ENCODE measurements at places on chromosomes 4 and X.

DNA sequence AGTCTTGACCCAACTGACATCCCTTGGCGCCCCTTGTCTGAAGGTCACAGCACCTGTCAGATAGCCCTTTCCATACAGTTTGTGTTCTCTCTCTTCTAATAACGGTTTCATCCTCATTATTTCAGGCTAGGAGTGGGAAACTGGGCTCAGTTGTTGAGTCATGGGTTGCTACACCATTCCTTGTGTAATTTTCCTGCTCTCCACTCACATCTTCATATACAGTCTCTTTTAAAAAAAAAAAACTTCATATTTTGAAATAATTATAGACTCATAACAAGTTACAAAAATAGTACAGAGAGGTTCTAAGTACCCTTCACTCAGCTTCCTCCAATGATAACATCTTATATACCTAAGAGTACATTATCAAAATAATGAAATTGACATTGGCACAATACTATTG, 60.2 kb upstream of the GRPR start:
- no peak for DNase-seq

GRCh38 chr4:101197350-101197749, 150.0 kb downstream of the PPP3CA start:
- DNase-seq = no peak

- DNase-seq = no peak
Measured at GRCh38 chr4:111542056-111542455, 603.2 kb upstream of the FAM241A start.

GRCh38 chr4:7649741-7650531, 215.2 kb upstream of the PSAPL1 start:
- peak; percentile 10 for DNase-seq

DNA sequence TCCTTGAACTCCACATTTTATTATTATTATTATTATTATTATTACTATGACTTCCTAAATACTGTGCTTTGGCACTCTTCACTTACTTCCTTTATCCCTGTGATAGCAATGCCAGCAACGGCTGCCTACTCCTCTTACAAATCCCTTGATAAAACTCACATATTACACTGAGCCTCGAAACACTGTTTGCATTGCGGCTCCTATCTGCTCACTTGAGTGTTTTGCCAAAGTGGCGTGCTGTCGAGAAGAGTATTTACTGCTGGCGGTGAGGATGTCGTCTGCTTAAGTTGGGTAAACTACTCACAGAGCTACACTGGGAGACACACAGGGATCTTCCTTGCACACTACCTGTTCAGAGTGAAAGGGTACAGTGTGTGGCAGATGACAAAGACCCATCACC, 143.4 kb upstream of the VCX3A start:
- no peak for DNase-seq

DNA sequence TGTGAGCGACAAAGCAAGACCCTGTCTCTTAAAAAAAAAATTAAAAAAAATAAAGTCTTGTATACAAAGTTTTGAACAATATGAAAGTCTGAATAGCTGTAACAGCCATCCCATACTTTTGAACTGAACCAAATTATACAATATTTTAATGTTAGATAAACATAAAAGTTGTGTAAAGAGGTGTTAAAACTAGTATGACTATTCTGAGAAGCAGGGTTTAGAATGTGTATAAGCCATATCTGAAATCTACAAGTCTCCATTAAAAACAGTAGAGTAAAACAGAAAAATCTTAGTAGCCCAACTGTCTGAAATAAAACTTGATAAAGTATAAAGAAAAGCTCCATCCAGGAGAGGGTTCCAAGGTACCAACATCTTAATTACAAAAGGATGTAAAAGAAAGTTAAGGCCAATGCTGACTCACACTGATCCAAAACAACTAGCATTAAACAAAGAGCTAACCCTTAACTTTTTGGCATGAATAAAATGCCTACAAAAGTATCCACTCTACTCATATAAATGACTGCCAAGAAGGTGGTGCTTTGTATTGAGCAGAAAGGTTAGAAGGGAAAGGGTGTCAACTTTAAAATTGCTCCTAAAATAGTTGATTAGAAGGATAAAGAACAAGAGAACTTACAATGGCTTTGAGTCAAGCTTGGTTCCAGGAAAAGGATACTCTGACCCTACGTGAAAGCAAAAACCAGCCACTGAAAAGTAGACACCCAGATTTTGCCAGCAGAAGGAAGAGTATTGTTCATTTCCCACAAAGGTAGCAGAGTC, 18.5 kb downstream of the CNOT6L start:
- no peak for DNase-seq

- no peak for DNase-seq
Measured at GRCh38 chr4:38795087-38795486, 9.5 kb downstream of the TLR1 start.

DNA sequence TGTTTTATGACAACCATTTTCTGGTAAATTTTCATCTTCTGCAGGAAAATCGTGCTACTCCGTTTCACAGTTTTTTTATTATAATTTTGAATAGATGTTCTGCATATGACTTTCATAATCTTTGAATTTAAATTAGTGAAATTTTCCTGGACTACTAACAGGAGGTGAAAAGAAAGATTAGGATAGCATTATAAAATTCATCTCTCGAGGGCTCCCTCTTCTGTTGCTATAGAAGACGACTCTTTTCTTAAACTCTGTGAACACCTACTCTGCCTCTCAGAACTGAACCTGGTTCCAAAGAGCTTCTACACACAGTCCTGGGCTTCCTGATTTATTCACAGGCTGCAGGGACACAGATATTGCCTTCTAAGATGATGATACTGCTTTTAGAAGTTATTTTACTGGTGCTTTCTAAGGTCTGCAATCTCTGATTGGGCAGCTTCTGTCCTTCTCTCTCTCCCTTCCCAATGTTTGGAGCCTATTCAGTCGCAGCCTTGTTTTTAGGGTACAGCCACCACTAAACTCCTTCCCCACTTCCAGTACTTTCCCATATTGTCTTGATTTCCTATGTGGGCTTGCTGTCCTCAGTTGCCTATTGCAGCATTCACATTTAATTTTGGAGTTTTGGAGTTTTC, 10.1 kb upstream of the SAP30 start:
- no peak for DNase-seq

DNA sequence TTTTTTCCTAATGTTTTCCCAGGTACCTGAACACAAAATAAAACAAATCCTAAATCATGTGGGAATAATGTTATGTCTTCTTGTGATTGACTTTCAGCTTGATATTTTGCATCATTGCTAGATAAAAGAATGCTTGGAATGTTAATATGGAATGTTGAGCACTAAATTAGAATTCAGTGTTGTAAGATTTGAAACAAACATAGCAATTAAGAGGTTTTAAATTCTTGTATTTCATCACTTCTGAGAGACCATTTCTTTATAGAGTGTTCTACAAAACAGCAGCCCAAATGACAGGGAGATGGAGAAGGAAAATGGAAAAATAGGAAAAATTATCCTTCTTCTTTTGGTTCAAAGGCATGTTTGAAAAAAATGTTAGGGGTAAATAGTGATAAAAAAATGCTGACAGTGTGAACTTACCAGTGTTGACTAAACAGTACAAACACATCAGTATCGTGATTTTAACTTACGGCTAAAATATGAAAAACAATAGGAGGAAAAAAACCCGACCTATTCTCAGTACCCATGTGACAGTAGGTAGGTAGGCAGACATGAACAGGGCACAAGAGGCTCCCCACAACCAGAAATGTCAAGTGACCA, 102.6 kb upstream of the PDE5A start:
- no peak for DNase-seq

- DNase-seq = no peak
Measured at GRCh38 chrX:155108427-155108826, 37.1 kb downstream of the BRCC3 start.

GRCh38 chr4:84403656-84404055, 95.4 kb downstream of the NKX6-1 start:
- no peak for DNase-seq

- no peak for DNase-seq
Measured at GRCh38 chr4:107718351-107718965, 1.6 kb downstream of the PAPSS1 start.

DNA sequence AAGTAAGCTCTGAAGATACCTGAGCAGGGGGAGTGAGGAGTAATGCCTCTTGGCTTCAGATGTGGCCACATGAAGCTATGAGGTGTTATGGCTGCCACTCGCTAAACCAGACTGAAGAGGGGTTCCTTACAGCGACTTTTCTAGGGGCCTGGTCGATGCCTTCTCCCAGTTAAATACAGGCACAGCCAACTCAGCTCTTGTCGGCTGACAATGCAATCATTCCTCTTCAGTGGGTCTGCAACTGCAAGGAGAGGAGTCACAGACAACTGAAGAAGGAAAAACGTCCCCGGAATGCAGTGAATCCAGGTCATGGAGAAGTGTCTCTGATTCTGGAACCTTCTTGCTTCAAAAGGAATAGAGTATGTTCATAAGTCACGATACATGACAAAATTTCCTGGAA, 106.4 kb downstream of the RNF150 start:
- DNase-seq = no peak

DNA sequence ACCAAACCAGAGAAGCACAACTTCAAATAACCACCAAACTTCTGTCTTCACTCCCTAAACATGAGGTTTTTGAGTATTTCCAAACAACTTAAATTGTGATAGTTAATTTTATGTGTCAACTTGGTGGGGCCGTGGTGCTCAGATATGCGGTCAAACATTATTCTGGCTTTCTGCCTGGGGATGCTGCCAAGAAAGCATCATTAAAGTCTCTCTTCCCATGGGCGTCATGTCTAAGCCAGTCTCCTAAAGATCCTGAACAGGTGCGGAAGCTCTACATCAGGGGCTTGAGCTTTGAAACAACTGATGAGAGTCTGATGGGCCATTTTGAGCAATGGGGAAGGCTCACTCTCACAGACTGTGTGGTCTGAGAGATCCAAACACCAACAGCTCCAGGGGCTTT, 24.1 kb upstream of the SOD3 start:
- DNase-seq = no peak

GRCh38 chr4:127400276-127400675, 232.5 kb upstream of the INTU start:
- no peak for DNase-seq

DNA sequence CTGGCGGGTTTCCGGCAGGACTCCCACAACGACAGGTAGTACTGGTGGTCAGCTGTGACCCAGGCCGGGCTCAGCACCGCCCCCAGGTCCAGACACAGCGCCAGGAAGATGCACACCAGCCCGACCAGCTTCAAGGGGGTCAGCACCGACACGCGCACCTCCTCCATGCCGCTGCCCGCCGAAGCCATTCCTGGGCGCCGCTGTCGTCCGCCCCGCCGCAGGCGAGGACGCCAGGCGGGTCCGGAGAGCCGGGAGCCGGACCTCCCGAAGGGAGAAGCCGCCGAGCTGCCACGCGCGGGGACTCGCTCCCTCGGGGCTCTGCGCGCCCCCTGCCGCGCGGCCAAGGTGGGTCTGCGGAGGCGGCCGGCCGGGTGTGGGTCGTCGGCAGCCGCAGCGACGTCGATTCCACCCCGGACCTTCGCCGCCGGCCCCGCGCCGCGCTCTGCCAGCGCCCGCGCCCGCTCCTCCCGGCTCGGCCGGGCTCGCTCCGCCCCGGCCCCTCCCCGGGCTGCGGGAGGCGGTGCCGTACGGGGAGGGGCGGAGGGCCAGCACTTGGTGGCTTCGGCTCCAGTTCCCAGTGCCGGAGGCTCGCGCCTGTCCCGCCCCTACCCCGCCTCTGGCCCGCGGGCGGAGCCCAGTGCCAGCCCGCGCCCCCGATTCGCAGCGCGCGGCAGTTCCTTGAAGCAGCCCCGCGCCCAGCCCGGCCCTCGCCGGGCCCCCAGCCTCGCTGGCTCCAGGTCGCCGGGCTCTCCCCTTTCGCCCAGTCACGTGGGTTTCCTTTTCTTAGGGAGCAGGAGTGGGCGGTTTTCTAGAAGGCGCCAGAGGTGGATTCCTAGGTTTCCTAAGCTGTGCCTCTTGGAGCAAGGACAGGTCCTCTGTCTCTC, at the start of gene TMEM47:
TSS of gene TMEM47 (minus strand) at position 444 of the 884 bp plus-strand sequence. CDS start at position 188, 256 bp downstream.
- no peak for DNase-seq

DNA sequence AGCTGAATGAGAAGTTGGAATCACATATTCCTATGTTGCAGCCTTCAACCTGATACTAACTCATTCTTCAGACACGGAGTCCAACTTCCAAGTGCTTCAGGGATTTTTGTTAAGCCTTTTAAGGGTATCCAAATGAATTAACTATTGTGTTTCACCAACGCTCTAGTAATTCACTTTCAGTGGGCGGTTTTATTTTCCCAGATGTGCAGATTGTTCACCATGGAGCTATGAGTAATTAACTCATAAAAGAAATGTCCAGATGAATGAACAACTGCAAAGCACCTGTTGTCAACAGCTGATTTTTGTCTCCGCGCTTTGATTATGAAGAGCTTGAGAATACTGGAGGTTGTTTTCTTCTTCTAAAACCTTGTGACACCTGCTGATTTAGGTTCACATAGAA, 187.6 kb downstream of the CBR4 start:
- no peak for DNase-seq

- no peak for DNase-seq
Measured at GRCh38 chr4:17701882-17702281, 79.5 kb downstream of the FAM184B start.

- no peak for DNase-seq
Measured at GRCh38 chrX:144275367-144275766, 391.5 kb downstream of the UBE2NL start.

Measured in stimulated activated CD4-positive, alpha-beta T cell treated with anti-CD3 and anti-CD28 coated beads, Interleukin-2, amount 100 ng/mL, for 4 hours (primary cell).